Stimulated activated CD4-positive, alpha-beta T cell treated with anti-CD3 and anti-CD28 coated beads, Interleukin-4, amount 100 ng/mL, for 1 hour (primary cell): ENCODE measurements at places on chromosomes 5 and 9.
A peak's percentile ranks its signal among the peaks of the same experiment; 100 is the strongest.

DNA sequence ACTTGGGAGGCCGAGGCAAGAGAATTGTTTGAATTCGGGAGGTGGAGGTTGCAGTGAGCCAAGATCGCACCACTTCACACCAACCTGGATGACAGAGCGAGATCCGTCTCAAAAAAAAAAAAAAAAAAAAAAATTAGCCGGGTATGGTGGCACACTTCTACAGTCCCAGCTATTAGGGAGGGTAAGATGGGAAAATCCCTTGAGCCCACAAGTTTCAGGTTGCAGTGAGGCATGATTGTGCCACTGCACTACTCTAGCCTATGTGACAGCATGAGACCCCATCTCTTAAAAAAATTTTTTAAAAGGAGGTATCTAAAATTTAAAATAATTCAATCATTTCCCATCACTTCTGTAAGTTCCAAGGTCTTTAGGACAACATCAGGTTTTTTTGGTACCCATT, 26.0 kb downstream of the PSIP1 start:
- no peak for DNase-seq

DNA sequence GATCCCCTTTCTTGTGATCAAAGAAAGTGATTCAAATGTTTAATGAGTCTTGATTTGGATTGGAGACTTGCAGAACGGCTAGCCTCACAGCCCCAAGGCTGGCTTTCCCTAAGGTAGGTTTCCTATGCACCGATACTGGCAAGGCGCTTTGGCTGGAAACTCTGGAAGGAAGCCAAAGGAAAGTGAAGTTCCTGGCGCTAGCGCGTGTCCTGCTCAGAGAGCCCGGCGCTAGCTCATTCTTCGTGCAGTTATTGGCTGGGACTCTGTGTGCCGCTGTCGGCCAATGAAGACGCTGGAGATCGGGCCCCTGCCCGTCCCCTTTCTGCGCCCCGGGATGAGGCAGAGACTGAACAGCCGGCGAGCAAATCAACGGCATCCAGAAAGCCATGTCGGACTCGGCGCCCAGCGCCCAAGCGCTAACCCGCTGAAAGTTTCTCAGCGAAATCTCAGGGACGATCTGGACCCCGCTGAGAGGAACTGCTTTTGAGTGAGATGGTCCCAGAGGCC, at the start of gene PCDHGC3:
Gene PCDHGC3 (plus strand): TSS at position 342 of the 507 bp plus-strand sequence. CDS start 151 bp downstream, at position 493.
- DNase-seq, result peak; percentile 51

- no peak for DNase-seq
Observed at GRCh38 chr5:150758203-150758530, 650 bp downstream of the DCTN4 start.

DNA sequence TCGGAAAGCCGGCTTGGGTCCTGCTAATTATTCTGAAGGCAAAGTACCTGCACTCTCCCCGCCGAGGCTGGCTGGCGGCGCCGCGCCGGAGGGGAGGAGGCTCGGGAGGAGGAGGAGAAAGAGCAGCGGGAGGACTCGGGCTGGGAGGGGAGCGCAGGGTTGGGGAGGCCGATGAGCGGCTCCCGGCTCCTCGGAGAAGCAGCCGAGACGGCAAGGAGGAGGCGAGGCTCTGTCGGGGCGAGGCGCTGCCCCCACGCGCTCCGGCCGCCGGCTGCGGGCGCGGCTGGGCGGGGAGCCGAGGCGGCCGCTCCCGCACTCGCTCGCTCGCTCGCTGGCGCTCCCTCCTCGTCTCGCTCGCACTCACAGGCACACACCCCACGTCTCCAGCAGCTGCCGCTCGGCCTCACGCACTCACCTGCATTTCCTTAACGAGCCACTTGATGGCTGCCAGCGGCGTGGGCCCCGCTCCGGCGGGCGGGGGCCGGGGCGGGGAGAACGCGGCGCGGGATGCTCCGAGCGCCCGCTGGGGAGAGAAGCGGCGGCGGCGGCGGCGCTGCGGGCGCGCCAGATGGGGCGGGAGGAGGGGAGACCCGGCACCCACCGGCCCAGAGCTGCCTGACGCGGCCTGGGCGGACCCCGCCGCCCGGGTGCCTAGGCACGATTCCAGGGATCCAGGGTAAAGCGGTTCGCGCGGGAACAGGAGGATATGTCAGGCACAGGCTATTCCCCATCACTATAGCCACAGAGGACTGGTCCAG, at the start of gene PTPRD:
Gene PTPRD (minus strand): TSS at position 362 of the 758 bp plus-strand sequence.
- no peak for DNase-seq

DNA sequence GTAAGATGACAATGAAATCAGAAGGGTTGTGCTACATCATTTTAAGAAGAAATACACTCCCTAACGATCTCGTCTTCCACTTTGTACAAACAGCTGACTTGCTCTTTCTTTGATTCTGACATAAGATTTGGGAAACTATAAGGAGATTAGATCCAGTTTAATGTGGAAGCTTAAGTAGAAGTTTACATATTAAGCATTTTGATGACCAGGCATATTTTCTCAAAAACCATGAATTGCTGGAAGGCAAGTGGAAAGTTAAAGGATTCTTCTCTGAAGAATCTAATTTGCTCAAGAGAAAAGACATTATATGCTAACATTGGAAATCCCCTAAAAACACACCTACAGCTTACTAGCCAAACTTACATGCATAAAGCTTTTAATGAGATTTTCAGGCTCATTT, 531.9 kb upstream of the PTPRD start:
- no peak for DNase-seq

- peak; percentile 69 for DNase-seq
Observed at GRCh38 chr9:135701959-135702721, at the start of gene KCNT1. KCNT1 (plus strand) TSS chr9:135702185; CDS start chr9:135702259, 74 bp downstream.

- no peak for DNase-seq
Observed at GRCh38 chr9:14021871-14022525, 291.9 kb downstream of the NFIB start.

GRCh38 chr5:67623078-67623477, 426.5 kb upstream of the CD180 start:
- no peak for DNase-seq

DNA sequence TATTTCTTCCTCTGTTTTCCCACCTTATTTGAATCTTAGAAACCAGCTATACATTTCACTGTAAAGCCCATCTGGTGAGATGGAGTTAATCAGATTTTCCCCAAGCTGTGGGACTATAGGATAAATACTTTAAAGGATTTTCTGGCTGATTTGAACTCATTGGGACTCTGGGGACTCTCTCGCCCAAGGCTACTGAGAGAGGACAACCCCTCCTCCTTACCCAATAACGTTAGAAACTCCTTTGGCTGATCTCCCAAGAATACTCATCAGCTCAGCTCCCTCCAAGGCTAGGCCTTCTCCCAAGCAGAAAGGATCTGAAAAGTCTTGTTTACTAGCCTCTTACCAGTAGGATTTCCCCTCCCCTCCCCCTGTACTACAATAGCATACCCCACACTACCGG, 1.5 kb upstream of the GLRA1 start:
- no peak for DNase-seq

GRCh38 chr5:156963125-156963524, at the start of gene TIMD4:
TIMD4 (minus strand) TSS chr5:156963226; CDS start chr5:156963198, 28 bp downstream.
- no peak for DNase-seq

DNA sequence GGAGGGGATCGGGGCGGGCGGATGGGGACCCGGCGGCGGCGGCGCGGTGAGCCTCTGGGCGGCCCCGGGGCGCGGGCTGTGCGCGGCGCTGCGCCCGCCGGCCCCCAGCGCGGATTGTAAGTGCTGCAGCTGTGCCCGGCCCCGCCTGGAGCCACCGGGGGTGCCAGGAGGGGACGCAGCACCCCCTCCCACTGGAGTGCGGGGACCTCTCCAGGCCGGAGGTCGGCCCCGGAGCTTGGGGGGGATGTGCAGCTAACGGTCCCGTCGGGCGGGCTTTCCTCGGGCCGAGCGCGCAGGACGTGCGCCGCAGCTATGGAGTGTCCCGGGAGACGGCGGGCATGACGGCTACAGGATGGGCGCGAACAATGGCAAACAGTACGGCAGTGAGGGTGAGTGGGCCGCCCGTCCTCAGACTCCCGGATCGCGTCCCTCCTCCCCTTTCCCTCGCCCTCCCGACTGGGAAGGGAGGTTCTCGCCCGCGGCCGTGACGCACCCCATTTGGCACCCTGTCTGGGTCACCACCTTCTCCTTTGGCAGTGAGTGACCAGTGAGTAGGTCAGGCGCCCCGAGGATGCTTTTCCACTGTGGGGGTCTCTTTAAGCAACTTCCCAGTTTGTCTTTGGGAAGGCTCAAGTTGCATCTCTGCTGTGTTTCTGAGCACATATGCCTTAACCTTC, 483 bp downstream of the FBXL7 start:
- no peak for DNase-seq

GRCh38 chr9:120538339-120538738, 41.6 kb downstream of the CDK5RAP2 start:
- DNase-seq, result no peak

DNA sequence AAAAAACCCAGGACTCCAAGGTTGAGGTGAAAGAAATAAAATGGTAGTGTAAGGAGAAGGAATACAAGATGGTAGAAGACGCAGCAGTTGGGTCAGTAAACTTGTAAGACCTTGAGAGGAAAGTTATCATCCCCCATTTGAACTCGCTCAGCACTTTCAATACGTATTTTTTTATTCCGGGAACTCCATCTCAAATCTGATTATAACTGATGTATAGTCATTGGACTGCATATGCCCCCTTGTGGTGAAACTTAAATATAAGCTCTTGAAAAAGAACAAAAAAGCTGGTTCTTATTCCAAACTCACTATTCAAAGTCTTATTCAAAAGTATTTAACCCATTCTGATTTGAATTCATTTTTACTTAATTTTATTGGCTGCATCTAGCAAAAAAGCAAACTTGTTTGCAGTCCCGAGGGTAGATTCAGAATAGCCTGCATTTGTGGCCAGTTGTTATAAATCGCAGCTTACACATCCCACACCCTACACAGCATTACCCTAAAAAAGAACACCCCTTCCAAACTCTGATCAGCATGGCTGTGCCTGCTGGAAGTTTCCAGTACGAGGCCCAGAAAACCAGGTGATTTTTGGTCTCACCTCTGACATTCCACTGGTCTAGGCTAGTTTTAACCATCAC, 118.0 kb downstream of the ESM1 start:
- DNase-seq, result no peak

DNA sequence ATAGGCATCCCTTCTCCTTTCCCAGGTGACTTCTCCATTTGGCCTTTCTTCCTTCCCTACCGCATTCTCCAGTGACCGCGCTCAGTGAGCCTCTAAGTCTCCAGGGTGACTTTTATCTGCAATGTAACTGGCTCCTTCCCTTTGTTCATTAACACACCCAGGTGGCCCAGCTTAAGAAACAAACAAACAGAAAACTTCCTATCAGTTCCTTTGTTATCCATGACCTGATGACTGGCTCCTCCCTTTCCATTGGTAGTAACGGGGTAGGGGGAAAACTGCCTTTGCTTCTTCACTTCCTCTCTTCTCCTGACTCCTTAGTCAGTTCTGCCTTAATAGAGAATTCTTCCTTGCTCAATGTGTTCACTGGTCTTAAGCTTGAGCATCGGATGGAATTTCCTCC, 7.0 kb upstream of the SH3GL2 start:
- no peak for DNase-seq

GRCh38 chr9:125409217-125409636, 147.6 kb downstream of the GAPVD1 start:
- DNase-seq, result no peak

DNA sequence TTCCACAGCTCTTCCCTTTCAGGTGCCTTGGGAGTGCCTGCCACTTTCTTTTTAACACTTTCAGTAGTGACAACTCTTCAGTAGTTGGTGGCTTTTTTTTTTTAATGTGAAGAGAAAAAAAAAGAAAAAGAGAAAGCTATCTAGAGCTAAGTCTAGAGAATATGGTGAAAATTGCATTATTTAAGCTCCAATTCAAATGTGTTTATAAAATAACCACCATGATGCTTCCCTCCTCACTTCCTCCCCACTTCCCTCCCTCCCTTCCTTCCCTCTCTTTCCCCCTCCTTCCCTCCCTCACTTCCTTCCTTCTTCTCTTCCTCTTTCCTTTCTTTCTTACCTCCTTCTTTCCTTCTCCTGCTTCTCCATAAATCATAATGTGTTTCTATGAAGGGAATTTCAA, 456.7 kb upstream of the ACTBL2 start:
- DNase-seq, result no peak

GRCh38 chr5:82307451-82307850, 29.3 kb upstream of the RPS23 start:
- no peak for DNase-seq

DNA sequence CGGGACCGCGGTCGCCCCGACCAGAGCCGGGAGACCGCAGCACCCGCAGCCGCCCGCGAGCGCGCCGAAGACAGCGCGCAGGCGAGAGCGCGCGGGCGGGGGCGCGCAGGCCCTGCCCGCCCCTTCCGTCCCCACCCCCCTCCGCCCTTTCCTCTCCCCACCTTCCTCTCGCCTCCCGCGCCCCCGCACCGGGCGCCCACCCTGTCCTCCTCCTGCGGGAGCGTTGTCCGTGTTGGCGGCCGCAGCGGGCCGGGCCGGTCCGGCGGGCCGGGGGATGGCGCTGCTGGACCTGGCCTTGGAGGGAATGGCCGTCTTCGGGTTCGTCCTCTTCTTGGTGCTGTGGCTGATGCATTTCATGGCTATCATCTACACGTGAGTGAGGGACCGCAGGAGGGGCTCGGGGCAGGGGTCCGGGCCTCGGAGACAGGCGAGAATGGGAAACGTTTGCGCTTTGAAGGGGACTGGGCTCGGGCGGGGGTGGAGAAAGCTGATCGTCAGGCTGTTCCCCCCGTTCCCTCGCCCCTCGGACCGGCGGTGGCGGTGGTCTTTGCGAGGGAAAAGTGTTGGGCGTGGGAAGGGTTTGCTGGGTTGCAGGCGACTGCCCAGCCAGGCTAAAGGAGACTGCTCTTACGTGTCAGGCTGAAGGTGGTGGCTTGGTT, 457 bp downstream of the UGCG start:
- DNase-seq, result peak; percentile 24

- no peak for DNase-seq
Observed at GRCh38 chr9:20236676-20237075, 385.6 kb downstream of the MLLT3 start.

GRCh38 chr5:178820001-178820400, 39.8 kb upstream of the ZNF354B start:
- DNase-seq, result no peak

GRCh38 chr5:72788866-72789505, 27.5 kb upstream of the TNPO1 start:
- no peak for DNase-seq

DNA sequence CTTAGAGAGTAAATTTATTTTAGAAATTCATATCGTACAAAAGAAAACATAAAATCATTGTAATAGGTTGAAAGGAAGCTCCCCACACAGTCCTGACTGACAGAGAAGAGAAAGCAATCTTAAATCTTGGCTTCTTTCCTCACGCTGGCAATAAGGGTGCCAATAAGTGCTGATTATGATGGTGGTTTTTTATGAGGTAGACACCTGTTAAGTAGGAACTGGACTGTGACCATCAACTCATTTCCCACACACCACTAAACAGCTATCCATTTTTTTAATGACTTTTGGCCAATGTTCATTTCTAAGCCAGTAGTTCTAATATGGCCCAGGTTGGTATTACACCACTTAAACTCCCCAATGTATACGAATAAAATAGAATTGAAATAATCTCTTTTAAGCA, 893.5 kb upstream of the NUDT12 start:
- no peak for DNase-seq

DNA sequence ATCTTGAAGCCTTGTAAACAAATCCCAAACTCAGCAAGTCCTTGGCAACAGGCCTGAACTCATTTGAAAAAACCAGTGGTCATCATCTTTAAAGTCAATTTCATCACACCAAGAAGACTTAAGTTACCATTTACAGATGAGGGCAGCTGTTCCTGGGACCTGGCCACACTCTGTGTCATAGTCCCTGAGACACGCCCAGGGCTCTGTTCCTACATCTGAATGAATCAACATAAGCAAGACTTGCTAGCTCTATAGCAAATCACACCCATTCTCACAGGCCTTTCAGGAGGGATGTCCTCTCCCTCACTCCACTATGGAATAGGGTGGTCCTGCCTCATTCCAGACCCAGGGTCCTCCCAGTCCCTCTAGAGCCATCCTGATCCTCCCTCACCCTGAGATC, 142.8 kb downstream of the NSG2 start:
- no peak for DNase-seq
